Activated T-cell treated with anti-CD3 and anti-CD28 coated beads, Interleukin-2, amount 50 U/mL, for 48 hours (primary cell): ENCODE measurements at places on chromosomes 11 and 22.

DNA sequence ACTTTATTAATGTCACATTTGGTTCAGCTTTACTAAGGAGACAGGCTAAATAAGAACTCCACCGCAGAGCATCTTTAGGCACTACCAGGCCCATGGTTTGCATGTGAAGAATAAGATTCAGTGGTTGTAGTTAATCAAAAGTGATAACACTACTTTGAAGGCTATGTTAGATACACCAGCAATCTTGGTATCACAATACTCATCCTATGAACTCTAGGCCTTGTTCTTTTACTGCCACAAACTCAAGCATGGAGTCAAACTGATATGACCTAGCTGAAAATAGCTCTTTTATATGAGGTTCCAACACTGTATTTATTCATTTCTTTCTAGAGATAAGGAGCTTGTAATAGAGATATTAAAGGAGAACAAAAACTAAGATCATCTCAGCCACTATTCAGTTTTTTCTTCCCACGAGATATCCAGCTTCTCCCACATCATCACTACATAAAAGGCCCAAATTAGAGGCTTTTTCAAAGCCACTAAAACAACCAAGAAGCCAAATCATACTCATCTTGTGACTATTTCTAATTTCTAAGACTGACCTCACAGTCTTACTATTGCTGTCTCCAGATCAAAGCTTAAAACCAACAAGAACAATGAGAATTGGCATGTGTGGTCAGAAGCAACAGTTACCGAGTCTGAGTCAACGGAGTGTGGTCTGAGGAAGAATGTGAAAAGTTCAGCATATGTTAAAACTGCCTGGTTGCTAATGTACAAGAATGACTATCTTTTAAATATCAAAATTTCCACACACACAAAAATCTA, 25.1 kb upstream of the GUCY1A2 start:
- no peak for DNase-seq

DNA sequence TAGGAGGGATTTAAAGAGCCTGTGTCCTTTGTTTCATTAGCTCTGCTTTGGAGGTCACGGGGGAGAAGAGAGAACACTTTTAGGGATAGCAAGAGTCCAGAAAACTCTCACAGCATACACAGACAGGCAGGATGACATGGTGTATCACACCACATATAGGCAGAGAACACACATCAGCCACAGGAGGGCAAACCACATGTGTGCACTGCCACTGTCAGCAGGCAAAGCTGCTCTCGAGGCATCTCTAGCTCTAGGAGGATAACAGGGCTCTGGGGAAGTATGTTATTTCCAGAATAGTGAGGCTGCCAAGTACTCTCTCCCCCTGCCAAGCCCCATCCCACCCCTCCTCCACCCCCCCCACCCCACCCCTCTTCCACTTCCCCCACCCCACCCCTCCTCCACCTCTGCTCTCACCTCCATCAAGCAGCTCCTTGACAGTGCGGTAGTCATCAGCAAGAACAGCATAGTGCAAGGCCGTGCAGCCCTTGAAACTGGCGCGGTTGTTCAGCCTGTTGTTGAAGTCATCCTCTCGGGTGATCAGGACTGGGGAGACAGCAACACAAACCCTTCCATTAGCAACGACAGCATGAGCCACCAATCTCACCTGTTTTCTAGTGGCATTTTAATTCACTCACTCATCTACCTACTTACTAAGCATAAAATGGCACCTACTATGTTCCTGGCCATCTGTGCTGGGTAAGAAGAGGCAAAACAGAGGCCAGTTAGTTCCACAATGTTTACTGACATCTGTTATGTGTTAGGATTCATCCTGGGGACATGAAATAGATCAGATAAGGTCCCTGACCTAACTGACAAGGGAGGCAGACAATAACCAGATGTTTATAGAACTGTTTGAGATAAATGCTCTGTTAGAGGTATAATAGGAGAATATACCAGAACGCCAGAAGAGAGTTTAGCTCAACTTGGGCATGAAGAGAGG, 75.6 kb downstream of the CLPB start:
- DNase-seq, result no peak

- DNase-seq, result no peak
Observed at GRCh38 chr11:31092638-31093037, 276.9 kb downstream of the DCDC1 start.

GRCh38 chr11:61187505-61188130, 15.7 kb upstream of the PGA3 start:
- DNase-seq, result peak; percentile 87

GRCh38 chr11:80694385-80694784, 1253.6 kb upstream of the TENM4 start:
- DNase-seq, result no peak

- no peak for DNase-seq
Observed at GRCh38 chr22:23155831-23156230, 10.6 kb downstream of the RAB36 start.

DNA sequence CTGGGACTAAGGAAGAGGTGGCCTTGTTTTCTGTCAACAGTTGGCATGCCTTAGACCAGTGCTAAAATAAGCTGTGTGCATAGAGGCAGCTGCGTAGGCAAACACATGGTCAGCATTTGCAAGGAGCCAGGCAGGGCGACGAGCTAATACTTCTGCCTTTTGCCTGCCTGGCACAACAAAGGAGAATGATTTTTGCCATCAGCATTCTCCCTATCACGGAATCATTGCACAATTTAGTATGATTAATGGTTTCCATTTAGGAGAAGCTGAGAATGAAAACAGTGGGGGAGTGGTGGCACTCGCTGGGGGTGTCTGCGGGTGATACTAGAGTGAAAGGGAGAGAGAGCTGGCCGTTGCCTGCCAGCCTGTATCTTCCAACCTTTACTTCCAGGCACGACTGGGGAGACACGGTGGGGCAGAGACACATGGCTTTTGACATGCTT, 336.0 kb downstream of the CADM1 start:
- DNase-seq, result no peak

DNA sequence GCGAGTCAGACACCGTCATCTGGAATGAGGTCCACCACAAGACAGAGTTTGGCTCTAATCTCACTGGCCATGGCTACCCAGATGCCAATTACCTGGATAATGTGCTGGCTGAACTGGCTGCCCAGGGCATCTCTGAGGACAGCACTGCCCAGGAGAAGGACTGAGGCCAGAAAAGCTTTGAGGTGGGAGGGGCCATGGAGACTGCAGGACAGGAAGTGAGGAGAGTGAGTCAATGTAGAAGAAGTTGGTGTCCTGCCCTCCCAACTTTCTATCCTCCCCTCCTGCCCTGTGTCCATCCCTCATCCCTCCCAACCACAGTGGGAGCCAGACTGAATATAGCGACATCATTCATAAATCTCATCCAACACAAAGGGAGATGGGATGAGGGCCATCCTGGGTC, 8.0 kb downstream of the MPEG1 start:
- DNase-seq, result no peak

GRCh38 chr11:12403122-12403996, 26.0 kb downstream of the PARVA start:
- no peak for DNase-seq

- DNase-seq, result peak; percentile 68
Observed at GRCh38 chr11:66264914-66265313, 3.5 kb upstream of the RAB1B start.
